ENCODE measurements at places on chromosomes 1 and 21. TPM values are rescaled to one million over a fixed set of nuclear protein-coding genes. Genes with fewer than 3 reads are reported as not detected.

- DNase-seq = peak; percentile 62
Observed at GRCh38 chr1:204826970-204827369, 43.7 kb upstream of the NFASC start.

DNA sequence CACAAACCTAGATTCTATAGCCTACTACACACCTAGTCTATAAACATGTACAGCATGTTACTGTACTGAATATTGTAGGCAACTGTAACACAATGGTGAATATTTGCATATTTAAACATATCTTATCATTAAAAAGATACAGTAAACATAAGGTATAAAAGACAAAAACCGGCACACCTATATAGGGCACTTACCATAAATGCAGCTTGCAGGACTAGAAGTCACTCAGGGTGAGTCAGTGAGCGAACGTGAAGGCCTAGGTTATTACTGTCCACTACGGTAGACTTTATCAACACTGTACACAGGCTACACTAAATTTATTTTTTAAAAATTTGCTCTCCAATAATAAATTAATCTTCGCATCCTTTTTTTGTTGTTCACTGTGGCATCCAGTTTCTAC lies 13.3 kb downstream of the PSMG1 start:
- DNase-seq = no peak

DNA sequence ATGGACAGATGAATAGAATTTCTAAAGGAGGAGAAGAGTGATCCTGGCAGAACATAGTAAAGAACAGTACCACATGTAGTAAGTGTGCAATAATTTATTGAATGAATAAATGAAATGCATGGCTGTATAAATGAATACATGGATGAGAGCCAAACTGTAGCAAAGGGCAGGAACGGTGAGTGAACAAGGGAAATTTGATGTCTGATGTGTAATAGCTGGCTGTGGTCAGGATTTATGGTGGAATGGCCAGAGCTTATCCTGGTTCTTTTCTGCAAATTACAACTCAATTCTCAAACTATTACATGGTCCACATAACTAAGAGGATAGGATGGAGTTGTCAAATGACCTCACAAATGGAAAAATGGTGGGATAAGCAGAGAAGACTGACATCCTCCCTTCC lies 43.2 kb upstream of the ARHGAP29 start:
- DNase-seq = no peak

DNA sequence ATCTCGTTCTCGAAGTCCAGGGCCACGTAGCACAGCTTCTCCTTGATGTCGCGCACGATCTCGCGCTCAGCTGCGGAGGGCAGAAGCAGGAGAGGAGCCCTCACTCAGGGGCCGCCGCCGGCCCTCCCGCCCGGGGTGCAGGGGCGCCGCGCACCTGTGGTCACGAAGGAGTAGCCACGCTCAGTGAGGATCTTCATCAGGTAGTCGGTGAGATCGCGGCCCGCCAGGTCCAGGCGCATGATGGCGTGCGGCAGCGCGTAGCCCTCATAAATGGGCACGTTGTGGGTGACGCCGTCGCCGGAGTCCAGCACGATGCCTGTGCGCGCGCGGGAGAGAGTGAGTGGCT lies 1.8 kb downstream of the ACTA1 start:
- DNase-seq = no peak

DNA sequence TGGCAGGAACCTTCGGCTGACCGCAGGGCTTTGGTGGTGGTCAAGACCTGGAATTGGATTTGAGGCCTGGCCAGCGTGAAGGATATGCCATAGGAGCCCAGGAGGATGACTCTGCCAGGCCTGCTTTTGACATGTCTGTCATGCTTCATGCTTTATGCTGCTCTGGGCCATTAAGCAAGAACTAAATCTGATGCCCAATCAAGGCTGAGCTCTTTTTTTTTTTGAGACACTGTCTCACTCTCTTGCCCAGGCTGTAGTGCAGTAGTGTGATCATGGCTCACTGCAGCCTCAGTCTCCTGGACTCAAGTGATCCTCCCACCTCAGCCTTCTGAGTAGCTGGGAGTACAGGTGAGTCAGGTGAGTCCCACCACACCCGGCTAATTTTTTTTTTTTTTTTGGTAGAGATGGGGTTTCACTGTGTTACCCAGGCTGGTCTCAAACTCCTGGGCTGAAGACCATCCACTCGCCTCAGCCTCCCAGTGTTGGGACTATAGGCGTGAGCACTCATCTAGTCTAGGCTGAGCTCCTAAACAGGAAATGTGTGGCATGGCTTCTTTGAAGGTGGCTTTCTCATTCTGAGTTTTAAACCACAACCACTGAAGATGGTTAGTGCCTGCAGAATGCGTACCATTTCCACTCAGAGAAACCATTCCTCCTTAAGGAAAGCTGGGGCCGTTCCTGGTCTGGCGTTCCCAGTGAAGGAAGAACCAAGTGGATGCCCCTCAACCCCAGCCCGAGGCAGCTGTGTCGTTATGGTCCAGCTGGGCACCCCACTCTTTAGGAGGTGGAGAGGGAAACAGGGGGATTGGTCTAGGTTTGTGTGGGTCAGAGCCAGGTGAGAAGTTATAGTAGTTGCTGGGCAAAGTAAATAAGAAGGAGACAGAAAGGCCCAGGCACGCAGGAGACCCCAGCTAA lies 34.2 kb upstream of the ATP5PO start:
- peak; percentile 72 for DNase-seq

DNA sequence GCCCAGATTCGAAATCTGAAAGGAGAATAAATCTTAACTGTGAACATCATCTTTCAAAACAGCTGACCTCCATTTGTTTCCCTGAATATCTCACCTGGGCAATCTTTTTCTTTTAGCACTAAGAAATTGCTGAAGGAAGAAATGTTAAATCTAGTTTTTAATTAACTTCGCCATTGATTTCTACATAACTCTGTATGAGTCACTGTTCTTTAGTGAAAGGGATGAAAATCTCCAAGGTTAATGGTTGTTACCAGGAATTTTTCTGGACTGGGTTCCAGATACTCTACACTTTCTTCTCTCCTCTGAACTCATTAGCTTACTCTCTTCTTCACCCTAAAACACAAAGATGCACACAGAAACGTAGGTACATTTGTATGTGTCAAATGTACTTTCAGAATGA lies 235.7 kb downstream of the BACH1 start:
- no peak for DNase-seq

DNA sequence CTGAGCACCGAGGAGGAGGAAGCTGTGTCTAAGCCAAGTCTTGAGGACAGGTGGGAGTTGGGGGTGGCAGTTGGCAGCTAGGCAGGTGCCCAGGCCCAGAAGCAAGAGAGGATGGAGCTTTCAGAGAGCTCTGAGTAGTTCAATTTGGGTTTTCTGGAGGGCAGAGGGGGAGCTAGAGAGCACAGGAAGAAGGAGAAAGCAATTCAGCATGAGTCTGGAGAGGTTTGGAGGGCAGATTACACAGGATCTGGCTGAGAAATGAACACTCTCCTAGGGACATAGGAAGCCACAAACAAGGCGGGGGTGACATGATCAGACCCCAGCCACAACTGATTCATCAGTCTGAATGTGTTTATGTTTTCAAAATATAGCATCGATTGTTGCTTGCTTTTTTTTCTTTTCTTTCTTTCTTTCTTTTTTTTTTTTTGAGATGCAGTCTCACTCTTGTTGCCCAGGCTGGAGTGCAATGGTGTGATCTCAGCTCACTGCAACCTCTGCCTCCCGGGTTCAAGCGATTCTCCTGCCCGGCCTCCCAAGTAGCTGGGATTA lies 23.8 kb downstream of the PTPRF start:
- peak; percentile 56 for DNase-seq

DNA sequence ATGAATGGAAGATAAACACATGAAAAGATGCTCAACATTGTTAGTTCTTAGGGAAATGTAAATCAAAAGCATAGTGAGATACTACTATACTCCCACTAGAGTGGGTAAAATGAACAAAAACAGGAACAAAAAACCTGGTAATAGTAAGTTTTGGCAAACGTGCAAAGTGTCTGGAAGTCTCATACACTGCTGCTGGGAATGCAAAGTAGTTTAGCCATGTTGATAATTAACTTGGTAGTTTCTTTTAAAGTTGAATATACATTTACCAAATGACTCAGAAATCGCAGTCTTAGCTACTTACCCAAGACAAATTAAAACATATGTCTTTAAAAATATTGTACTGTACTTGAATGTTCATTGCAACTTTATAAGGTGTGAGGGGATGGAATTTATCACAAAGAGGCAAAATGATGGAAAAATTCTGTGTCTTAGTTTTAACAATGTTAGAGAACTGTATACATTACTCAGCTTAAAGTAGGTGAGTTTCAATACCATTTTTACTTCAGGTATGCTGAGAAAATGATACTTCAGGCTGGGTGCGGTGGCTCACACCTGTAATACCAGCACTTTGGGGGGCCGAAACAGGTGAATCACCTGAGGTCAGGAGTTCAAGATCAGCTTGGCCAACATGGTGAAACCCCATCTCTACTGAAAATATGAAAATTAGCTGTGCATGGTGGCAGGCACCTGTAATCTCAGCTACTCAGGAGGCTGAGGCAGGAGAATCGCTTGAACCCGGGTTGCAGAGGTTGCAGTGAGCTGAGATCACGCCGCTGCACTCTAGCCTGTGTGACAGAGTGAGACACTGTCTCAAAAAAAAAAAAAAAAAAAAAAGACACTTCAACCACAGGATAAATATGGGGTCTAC lies 102.3 kb downstream of the PDE4B start:
- peak; percentile 16 for DNase-seq

DNA sequence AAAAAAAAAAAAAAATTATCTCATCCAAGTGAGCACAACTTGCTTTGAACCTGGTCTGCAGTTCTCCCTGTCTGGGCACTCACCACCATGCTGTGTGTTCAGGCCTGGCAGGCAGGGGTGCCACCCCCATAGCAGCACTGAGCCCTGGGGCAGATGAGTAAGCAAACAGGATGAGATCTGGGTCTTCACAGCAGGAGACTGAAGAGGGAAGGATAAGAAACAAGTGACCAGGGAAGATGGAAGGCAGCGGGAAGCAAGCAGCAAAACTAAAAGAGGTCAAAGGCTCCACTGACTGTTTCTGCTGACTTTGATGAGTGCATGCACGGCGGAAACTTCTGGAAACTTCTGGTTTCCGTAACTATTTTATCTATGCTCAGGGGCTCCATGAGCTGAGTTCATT lies 133.5 kb upstream of the SOD1 start:
- DNase-seq = no peak

GRCh38 chr1:70247768-70248167 lies 26.6 kb downstream of the SRSF11 start:
- DNase-seq = no peak

DNA sequence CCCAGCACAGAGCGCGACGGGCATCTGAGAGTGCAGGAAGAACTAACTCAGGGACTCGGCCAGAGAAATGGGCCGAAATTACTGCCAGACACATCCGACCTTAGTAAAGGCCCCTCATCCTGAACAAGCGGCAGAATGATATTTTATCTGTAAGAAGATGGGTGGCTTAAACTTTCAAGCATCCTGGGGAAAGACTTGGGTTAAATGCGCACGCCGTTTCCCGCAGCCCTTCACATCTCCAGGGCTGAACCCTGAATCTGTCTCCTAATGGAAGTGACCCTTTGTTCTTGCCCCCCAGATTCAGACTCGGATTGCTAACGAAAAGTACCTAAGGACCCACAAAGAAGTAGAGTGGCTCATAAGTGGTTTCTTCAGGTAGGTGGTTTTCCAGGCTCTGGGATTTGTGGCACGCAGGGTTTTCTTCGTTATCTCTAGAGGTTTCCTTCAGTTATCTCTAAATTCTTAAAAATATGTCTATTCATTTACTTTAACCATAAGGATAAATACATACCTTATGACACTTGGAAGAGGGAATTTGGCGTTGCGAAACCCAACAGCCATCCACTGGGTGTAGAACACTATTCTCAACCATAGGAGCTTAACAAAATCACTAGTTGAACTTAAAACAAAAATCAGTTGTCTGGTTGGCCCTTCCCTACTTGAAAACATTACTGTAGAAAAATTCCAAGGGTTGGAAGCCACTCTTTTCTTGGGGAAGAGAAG lies 627 bp downstream of the RIIAD1 start:
- DNase-seq = no peak

GRCh38 chr1:15020943-15021745 lies 132.4 kb upstream of the TMEM51 start:
- no peak for DNase-seq

DNA sequence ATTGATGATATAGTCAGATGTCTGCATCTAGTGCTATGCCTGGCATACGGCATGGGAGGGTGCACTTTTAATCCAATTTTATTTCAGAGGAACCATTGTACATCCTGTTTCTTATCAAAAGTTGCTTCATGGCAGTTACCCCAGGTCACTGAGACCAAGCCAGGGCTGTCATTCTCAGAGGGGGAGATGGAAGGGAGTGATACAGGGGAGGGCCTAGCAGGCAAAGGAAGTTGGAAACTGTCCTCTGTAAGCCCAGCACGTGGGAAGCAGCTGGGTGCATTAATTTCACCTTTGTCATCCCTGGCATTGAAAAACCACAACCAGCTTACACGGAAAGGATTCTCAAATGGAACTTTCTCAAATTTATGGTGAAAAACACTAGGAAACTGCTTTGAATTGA lies 458.7 kb upstream of the ADAMTS5 start:
- no peak for DNase-seq

GRCh38 chr1:207941665-207942064 lies 30.7 kb upstream of the CD34 start:
- DNase-seq = no peak

GRCh38 chr1:172447641-172448040 lies 3.8 kb upstream of the PIGC start:
- DNase-seq = no peak

GRCh38 chr1:153946622-153947241 lies at the start of gene DENND4B:
TSS of gene DENND4B (minus strand) at chr1:153946718. CDS start at chr1:153944374, 2,344 bp downstream.
- peak; percentile 87 for DNase-seq

DNA sequence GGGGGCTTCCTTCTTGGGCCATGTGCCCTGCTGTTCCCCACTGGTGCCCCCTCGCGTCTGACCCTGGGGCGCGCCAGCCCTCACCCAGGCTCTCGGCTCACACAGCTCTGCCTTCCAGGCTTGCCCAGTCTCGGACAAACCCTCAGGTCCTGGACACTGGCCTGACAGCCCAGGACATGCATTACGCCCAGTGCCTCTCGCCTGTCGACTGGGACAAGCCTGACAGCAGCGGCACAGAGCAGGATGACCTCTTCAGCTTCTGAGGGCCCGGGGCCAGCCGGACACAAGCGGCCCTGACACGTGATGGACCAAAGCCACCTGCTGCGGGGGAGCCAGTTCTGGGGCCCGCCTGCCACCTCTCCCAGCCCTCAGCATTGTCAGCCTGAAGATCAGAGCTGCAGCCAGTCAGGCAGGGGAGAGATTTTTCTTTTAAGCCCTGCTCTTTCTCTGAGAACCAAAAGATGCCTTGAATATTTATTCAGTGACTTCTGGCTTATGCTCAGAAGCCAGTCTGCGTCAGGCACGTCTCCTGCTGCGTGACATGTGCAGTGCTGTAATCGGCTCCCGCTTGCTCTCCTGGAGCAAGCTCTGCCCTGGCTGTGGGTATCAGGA lies 23.4 kb downstream of the LDLRAP1 start:
- peak; percentile 68 for DNase-seq

The OR2T35 gene
- not detected for total RNA-seq

The CFHR5 gene
- total RNA-seq = not detected

The GBP5 gene
- total RNA-seq = 122 TPM

The SRRM1 gene
- total RNA-seq = 234 TPM

Data from activated CD4-positive, alpha-beta T cell treated with anti-CD3 and anti-CD28 coated beads for 36 hours (primary cell).